ENCODE measurements at places on chromosomes 2 and 18.

GRCh38 chr18:8948471-8949149, 153.9 kb upstream of the NDUFV2 start:
- peak; percentile 58 for DNase-seq

- no peak for DNase-seq
Measured at GRCh38 chr2:133360882-133361281, 207.4 kb downstream of the NCKAP5 start.

GRCh38 chr2:172090044-172090961, 5.0 kb downstream of the DLX1 start:
- no peak for DNase-seq

DNA sequence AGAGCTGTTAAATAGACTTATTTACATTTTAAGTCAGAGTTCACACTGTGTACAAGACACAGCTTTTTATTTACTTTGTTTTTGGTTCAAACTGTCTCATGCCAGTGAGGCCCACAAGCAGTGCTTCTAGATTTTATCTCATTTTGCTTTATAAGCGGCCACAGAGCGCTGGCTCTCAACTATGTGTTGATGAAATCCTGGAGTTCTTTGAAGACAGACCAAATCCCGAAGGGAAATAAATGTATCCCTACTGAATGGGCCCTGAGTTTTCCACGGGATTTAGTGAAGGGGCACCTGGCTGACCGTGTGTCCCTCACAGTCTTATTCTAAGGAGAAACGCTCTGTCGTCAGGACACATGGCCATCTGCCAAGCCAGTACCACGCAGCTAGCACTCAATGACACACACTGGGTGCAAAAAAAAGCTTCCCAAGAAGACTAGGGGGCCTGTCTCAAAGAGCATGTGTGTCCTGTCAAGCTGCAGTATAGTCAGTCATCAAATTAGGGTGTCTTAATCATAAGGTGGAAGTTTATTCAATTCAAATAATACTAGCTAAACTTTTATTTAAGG, 23.4 kb downstream of the LYPD1 start:
- DNase-seq = no peak

DNA sequence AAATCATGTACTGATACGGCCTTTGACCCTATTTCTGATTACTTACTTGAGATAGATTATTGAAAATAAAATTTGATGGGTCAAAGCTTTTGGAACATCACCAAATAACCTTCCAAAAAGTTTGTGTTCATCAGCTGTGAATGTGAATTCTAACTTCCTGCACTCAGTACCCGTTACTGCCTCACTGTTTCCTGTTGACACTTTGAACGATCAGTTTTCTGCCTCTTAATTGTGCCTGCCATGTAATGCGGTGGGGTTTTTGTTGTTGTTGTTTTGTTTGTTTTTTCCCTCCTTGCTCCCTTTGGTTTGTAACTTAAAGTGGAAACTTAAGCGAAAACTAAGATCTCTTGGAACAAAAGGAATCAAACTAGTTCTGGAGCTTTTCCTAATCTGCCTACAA, 18.9 kb downstream of the ATG16L1 start:
- no peak for DNase-seq

DNA sequence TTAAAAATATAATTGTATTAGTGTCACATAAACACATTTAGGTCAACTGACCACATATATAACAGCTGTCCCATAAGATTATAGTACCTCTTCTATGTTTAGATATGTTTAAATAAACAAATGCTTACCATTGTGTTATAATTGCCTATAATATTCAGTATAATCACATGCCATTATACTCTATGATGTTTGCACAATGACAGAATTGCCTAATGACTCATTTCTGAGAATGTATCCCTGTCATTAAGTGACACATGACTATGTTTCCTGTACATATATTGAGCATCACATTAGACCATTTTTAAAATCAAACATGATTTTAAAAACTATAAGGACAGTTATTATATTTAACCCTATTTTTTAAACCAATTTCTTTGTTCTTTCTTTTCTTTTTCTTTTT, 89.8 kb downstream of the HS6ST1 start:
- DNase-seq = no peak

GRCh38 chr2:216619411-216620393, 13.5 kb upstream of the IGFBP2 start:
- DNase-seq = no peak

- DNase-seq = no peak
Measured at GRCh38 chr2:85905891-85906290, 17.1 kb upstream of the ST3GAL5 start.

DNA sequence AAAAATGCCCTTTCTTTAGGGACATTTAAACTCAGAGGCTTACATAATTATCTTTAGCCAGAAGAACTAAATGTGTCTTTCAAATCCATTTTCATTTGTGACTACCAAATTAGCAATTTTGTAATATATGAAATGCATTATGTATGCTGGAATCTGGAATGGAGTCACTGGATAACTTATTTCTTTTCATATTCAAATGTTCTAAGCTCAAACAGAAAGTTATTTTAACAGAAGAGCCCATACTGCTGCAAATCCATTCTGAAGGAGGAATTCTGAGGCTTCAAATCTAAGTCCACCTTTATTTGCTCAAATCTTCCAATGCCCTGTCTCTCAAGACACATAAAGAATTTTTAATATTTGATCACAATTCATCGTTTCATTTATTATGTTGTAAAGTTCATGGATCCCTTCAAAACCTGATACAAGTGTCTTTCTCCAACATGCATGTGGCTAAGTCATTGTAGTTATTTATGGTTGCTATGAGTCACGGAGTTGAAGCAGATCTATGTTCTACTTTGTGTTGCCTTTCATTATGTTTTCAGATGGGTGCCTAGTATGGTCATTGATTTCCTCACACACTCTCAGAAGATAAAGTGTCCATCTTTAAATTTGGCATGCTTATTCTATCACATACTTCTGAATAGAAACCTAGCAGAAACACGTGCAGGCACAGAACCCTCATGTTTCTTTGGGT, 214.8 kb upstream of the GCFC2 start:
- no peak for DNase-seq

- no peak for DNase-seq
Measured at GRCh38 chr2:64826703-64827102, 162.5 kb upstream of the SLC1A4 start.

GRCh38 chr2:218805627-218806026, 23.7 kb downstream of the CYP27A1 start:
- DNase-seq = peak; percentile 29

DNA sequence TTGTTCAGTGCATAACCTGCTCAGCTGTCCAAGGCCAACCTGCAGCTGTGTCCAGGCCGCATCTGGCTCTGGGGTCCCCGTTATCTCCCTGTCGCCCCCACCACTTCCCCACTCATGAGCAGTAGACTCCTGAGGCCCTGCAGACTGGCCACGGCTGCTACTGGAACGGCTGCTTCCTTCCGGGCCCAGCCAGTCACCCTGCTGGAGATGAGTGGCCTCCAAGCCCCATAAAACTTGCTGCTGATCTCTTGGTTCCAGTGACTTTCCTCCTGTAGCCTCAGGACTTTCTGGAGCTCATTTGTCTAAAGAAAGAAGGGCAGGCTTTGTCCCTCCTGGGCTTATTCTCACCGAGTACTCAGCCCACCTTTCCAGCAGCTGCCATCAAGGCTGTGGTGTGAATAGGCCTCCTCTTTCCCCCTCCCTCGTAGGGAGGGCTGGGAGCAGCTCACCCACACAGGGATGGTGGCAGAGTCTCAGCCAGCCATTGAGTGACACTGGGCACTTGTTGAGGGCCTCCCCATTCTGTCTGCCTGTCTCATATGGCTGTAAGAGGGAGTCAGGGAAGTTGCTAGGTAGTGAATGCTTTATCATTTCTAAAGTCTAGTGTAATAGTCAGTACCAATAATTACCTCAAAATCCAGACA, 257.3 kb downstream of the MYCN start:
- no peak for DNase-seq

DNA sequence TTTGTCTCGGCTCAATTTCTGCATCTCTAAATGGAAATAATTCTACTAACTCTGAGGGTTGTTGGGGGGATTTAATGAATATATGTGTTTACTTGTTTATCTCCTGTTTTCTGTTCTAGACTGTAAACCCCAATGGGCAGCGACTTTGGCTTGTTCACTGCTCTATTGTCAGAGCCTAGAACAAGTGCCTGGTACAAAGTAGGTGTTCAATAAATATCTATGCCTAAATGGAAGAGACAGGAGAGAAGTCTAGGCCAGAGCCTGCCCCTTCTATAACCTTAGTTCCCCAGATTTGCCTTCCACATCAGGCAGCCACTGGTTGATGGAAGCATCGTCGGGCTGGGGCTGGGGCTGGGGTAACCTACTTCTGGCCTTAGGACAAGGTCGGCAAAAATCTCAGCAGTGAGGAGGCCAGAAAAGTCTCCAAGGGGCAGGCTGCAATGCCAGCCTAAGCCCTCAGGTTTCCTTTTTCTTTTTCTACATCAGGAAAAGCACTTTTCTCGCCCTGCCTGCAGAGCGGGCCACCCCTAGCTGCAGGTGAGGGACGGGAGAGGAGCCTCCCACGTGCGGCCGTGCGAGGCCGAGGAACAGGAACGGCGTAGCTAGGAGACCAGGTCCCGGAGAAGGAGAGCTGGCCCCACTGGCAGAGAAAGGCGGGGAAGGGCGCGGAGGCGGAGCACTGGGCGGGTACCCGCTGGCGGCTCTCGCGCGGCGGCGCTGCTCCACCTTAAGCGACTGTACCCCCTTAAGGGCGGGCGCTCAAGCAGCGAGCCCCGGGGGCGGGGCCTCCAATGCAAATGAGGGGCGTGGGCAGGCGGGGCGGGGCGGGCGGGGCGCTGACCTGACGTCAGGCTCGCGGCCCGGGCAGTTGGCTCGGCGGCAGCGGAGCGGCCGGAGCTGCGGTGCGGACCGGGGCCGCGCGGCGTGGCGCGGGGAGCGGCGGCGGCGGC, at the start of gene CNNM4:
CNNM4 (plus strand) TSS at position 867 of the 950 bp plus-strand sequence. CDS start 98 bp downstream, outside the sequence.
- peak; percentile 64 for DNase-seq

GRCh38 chr2:201786471-201786870, 5.7 kb upstream of the ALS2 start:
- DNase-seq = no peak

GRCh38 chr2:27446057-27446456, 3.9 kb downstream of the KRTCAP3 start:
- DNase-seq = no peak

DNA sequence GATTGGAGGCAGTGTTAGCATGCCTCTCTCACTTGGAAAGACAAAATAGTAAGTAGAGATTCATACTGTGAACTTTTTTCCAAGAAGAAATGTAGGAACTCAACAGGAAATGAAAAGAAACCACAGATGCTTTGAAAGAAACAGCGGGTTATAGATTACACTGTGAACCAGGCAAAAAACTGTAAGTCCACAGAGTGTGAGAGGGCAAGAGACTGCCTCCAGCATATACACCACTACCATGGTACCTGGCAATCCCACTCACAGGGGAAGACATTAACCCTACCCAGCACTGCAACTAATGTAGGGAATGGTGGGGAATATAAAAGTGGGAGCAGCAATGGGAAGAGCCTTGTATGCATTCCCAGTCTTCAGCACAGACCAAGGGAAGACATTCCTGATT, 150.6 kb upstream of the GALNT5 start:
- DNase-seq = no peak

DNA sequence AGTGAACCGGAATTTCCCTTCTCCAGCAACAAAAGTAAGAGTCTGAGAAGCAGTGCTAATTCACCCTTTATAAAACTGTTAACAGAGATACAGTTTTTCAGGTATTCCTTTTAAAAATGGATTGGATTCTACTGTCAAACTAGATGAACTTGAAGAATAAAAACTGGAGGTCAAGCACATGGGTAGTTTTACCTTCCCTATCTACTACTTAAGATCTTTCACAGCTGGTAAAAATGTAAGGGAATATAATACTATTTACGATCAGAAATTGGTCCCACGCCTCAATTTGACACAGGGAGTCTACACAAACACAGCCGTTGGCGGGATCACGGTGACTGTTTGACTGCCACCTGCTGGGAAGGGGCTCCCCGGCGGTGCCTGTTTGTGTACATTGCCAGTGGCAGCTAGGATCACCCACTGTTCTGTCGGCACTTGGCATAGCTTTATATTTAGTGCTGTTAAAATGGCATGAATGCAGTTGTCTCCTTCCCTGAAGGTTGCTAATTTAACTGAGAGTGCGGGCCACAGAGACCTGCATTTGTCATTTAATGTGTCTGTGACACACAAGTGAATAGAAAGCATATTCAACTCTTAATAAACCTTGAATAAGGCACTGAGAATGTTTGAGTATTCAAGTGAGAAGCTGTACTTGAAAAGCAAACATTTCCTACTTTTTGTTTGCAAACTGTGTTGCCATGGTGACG, 59.5 kb downstream of the ABCG8 start:
- no peak for DNase-seq

GRCh38 chr2:95231723-95232122, 24.4 kb downstream of the ZNF892 start:
- DNase-seq = peak; percentile 28

GRCh38 chr2:203802342-203803052, 65.1 kb upstream of the CTLA4 start:
- DNase-seq = peak; percentile 95

DNA sequence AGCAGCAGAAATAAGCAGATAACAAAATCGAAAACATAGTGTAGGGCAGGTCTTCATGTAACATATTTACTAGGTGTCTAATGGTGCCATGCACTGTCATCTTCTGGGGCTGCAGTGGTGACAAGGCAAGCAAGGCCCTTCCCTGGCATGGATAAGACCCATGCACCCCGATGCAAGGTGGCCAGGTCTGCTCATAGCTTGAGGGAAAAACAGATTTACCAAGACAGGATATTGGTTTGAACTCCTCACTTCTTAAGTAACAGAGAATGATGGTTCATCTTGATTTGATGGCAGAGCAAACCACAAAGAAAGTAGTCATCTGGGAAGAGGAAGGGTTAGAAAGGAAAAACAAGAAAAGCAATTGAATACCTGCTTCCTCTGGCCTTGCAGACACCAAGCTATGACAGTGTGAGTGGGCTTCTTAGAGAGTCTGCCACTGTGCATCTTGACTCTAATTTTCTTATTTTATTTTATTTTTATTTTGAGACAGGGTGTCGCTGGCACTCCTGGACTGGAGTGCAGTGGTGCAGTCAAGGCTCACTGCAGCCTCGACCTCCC, 35.8 kb upstream of the EML6 start:
- DNase-seq = no peak

DNA sequence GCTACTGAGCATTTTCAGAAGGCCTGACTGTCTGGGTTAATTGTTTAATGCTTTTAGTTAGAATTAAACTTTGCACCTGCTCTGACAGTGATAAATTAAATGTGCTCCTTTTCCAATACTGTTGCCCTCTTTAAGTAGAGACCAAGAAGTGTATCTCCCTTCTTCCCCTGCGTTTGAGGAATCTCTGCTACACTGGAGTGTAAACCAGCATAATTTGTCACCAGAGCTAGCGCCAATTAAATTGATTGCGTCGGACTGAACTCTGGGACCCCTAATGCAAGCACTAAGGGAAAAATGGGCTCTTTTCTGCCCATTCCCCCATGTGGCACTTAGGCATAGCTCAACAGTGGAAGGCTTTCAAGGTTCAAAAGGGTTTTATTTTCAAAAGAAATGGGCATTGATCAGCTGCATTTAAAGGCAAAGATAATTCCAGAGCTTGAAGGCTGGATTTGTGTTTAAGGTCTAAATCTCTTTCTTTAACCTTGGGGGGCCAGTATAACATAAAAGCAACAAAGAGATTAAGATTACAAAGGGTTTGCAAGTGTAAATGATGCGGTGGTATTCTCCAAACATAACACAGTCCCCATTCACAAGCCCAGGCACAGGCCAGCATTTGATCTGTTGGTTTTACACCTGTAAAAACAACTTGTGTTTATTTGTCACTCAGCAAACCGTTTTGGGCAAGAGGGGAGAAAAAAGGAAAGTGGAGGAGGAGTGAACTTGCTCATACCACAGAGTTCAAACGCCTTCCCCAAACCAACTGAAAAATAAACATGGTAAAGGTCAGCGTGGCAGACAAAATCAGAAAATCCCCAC, 427.6 kb downstream of the BCL11A start:
- DNase-seq = no peak

- no peak for DNase-seq
Measured at GRCh38 chr2:48131539-48132270, 225.4 kb upstream of the FBXO11 start.
